Caco-2 (cell line): ENCODE measurements at places on chromosomes 3 and 15.

DNA sequence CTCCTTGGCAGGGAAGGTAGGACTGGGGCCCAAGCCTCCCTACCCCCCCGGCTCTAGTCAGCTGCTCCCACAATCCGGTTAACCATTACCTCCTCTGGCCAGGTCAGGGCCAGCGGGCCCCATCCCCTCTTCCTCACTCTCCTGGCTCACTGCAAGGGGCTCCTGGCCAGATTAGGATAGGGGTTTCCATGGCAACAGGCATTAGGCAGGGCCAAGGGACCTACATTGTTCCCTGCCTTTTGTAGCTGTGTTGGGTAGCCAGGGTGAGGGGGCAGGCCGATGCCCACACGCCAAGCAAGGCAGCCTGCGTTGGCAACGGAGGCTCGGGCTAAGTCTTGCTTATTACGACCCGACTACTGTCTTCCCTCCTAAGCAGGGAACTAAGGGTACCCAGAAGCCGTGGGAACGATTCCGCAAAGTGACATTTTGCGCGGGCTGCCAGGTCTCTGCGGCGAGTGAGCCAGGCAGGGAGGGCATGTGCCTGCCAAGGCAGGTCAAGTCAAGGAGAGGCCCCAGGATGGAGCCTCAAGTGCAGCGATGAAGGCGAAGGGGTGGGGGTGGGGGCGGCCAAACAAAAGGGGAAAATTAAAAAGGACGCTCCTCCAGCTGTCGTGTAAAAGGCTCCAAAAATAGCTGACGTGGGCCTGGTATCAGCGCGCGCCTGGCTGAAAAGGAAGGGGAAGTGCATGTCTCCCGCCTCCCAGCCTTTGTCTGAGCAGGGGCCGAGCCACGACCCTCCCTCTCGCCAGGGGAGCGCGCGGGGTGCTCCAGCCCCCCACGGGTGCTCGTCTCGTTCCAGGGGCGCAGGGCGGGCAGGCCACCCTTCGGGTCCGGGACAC is 919 bp downstream of the IDH2 start:
- no peak for DNase-seq

GRCh38 chr3:53629402-53629723 is 135.0 kb downstream of the CACNA1D start:
- no peak for DNase-seq

- DNase-seq = no peak
These were observed 20.9 kb downstream of the SPPL2A start for GRCh38 chr15:50744601-50745000.

GRCh38 chr3:67334588-67334987 is 319.8 kb downstream of the SUCLG2 start:
- no peak for DNase-seq

DNA sequence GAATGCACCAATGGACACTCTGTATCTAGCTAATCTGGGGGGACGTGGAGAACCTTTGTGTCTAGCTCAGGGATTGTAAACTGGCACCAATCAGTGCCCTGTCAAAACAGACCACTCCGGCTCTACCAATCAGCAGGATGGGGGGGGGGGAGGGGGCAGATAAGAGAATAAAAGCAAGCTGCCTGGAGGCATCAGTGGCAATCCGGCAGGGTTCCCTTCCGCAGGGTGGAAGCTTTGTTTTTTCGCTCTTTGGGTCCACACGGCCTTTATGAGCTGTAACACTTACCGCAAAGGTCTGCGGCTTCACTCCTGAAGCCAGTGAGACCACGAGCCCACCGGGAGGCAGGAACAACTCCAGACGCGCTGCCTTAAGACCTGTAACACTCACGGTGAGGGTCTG is 827.1 kb downstream of the PLOD2 start:
- no peak for DNase-seq

GRCh38 chr15:66574596-66574950 is 8.8 kb upstream of the LCTL start:
- DNase-seq = no peak

DNA sequence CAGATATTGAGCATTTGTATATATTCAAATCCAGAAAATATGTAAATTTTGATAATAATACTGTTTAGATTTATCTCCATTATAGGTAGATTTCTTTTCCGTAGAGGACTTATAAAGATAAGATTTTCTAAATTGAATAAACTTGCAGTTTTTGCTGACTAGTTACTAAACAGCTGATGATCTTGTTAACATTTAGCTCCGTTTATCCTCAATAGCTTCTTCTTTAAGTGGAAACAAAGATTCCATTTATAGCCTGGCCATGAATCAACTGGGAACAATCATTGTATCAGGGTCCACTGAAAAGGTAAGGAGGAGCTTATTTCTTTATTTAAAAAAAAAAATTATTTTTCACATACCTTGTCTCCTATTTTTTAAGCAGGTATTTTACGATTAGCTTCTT is 16.7 kb downstream of the WDR48 start:
- no peak for DNase-seq

GRCh38 chr3:4838621-4839022 is 140.6 kb upstream of the BHLHE40 start:
- no peak for DNase-seq

- no peak for DNase-seq
These were observed 355.1 kb downstream of the NSUN3 start for GRCh38 chr3:94417963-94418455.

DNA sequence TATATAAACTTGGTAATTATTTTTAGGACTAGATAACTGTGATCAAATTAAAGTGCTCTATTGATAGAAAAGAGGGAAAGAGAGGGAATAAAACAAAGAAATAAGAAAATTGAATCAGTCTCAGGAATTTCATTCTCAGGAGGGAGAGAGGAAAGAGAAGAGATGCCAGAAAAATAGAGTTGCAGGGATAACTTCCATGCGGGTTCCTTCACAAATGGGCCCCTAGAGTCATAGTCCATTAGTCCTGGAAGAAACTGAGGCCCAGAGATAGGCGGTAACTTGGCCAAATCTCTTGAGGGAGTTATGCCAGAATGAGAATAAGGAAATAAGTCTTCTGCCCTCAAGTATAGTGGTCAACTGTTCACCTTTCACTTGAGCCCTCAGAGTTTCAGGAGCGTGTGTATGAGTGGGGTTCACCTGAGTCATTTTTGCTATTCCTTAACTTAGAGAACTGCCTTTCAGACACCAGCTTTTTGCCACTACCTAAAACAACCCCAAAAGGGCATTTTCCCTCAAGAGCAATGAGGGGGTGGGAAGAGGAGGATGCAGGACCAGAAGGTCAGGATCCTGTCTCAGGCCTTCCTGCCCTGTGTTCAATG is 192.6 kb downstream of the MEX3B start:
- DNase-seq = no peak

GRCh38 chr3:2870724-2871333 is 239.3 kb downstream of the IL5RA start:
- no peak for DNase-seq

DNA sequence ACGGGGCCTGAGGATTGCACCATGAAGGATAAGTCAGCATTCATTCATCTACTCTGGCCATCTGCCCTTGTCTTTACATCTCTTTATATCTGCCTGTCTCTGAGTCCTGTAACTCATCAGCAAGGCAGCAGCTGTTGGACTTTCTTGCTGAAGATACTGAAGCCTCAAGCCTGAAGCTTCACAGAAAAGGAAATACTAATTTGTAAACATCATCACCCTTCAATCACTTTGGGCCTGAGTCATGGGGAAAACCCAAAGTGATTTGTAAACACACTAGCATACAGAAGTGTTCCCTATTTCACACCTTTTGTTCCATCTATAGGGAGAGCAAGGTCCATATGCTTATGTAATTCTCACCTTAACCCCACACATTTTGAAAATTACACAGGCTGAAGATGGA is 928.2 kb downstream of the EPHA3 start:
- DNase-seq = no peak

DNA sequence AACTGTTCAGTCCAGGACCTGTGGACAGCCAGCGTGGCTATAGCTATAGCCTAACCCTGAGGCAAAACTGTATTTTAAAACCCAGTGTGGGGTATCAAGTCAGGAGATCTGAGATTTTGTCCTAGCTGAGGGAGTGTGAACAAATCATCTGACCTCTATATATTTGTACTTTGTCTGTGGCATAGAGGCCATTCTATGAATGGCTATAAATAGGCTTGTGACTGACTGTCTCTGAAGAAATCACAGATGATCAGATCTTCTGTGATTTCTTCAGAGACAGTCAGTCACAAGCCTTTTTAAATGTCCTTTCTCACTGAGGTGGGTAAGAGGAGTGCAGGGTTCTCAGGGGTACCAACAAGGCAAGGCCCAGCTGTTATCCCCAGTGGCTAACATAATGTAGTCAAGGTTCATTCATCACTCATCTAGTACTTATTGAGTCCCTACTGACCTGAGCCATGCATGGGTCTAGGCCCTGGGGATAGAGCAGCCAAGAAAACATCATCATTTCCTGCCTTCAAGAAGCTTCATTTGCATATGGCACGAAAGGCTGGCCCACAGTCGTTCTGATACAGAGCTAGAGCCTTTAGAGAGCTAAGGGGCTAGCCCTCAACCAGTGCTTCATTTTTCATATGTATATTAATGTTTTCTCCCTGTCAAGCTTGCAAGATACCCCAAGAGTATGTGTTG is 53.3 kb downstream of the TIPARP start:
- no peak for DNase-seq

GRCh38 chr3:38142959-38143358 is 4.5 kb downstream of the MYD88 start:
- DNase-seq = no peak

DNA sequence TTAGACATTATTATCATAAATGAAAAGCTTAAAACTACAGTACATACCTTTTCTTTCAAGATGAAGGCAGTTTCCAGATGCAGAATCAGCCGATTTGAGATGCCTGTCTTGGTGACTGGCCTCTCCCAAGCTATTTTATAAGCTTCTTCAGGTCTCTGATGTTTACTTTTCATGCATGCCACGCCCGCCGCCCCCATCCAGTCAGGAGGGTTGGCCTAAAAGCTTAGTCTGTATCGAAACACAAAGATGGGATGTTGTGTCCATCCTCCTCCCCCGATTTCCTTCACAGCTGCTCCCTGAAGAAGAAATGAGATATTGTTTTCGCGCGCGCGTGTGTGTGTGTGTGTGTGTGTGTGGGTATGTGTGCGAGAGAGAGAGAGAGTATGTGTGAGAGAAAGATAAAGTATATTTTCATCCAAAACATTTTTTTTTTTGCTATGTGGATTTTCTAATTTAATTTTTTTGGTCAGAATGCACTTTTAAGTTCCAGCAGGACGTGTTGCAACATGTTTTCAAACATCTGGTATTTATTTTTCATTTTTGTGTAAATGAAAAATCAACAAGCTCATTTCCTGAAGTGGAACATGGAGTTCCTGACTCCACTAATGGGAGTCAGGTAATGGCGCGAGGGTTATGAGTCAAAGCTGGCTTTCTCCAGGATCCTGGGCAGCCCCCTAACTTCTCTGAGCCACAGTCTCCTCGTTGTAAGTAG is at the start of gene APOD:
Gene APOD (minus strand): TSS at position 110 of the 712 bp plus-strand sequence. CDS start 4,479 bp downstream, outside the sequence.
- DNase-seq = peak; percentile 55

DNA sequence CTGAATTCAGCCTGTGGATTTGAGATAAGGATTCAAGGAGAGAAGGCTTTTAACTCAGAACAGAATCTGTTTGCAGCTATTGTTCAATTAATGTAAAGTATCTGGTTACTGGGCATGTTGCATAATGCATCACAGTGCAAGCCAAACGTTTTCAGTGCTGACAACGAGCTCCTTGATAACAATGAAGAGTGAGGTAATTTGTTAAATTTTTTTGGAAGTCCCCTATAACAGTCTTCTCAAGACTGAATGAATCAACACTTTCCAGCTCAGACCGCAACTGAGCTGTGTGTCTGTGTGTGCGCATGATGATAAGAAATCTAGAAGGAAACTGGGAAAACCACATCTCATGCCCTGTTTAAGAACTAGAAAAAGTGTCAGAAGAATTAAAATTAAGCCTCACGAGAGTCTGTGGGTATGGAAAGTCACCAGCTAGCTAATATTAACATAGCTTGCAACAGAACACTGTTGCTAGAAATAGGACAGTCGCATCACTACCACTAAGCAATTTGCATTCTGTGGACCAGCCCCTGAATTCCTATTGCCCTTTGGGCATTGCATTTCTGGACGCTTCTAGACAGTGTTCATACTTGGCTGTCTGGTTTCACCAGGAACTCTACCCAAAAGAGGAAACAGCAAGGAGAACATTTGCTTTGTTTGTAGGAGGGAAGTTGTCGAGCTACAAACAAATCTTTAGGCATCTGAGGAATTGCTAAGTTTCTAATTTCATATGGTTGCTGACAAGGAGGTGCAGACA is 43.7 kb upstream of the ATP2C1 start:
- no peak for DNase-seq

GRCh38 chr15:83961311-83961710 is 274.3 kb upstream of the GOLGA6L4 start:
- DNase-seq = no peak

DNA sequence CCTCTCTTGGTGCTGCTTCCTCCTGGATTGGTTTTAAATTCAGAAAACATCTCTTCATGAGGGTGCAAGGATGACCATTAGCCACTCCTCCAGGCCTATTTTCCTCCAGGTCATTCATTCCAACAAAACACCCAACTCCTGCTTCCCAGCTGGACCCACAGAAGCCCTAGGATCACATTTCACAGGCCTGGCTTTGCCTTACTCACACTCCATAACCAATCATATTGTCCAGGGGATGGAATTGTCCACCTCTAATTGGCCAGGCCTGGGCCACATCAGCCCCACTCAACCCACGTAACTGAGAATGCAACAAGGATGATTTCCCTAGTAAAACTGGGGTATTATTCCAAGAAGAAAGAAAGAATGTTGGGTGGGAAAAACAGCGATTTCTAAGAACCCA is 616.7 kb upstream of the SUCLG2 start:
- no peak for DNase-seq

DNA sequence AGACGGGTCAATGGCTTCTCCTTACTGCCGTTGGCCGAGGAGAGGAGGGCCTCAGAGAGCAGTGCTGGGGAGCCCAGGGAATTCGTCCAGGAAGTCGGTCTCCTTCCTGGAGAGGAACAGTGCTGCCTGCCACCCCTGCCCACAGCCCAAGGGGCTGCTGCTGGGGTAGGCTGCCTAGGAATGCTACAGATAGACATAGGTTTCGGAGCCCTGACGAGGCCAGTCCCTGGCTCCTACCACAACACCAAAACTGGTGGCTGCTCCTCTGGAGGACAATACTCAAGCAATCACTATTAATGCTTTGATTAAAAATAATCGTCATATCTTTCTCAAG is 30.5 kb downstream of the ANP32A start:
- DNase-seq = no peak

GRCh38 chr3:24490151-24490550 is 4.5 kb downstream of the THRB start:
- no peak for DNase-seq

DNA sequence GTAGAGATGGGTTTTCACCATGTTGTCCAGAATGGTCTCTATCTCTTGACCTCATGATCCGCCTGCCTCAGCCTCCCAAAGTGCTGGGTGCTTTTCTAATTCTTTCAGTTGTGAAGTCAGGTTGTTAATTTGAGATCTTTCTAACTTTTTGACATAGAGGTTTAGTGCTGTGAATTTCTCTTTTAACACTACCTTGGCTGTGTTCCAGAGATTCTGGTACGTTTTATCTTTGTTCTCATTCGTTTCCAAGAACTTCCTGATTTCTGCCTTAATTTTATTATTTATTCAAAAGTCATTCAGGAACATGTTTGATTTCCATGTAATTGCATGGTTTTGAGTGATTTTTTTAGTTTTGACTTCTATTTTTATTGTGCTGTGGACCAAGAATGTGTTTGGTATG is 63.5 kb upstream of the CCDC54 start:
- no peak for DNase-seq

- no peak for DNase-seq
These were observed 43.2 kb downstream of the HMCES start for GRCh38 chr3:129321887-129322286.
